GM19239 (cell line): ENCODE measurements at places on chromosomes 12 and 14.
A peak's percentile ranks its signal among the peaks of the same experiment; 100 is the strongest.

GRCh38 chr14:24861083-24861630 is 188.8 kb downstream of the STXBP6 start:
- no peak for DNase-seq

GRCh38 chr14:67982711-67983608 is 163.4 kb downstream of the RAD51B start:
- no peak for DNase-seq

DNA sequence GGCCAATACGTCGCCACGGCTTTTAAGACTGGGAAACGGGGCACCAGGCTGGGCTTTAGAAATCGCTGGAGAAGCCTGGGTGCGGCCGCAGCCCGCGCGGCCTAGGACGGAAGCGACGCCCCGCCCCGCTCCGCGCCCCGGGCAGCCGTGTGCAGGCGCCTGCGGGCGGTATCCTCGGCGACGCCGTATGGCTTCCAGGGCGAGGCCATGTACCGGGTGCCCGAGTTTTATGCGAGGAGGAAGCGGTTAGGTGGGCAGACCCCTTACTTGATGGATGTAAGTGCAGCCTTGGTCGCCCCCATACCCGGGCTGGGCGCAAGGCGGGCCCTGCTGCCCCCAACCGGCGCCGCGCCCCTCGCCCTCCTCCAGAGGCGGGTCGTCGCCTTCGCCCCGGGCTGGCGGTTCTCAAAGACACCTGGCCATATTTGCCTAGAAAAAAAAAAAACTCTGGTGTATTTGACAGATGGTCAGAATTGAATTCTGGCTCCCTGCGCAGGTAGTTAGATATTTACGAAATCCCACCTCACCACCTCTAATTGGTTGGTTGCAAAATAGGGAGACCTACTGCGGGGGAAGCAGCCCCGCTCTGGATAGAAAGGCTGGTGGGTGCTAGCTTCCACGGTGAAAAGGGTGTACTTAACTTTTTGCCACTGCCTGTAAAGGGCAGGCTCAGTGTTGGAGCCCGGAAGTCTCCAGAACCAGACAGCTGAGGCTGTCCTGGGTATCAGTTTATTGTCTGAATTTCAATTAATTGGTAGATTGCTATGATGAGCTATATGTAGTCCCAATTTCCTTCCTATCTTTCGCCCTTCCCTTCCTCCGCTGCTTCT is at the start of gene PPP1R36:
Gene PPP1R36 (plus strand): TSS at position 171 of the 830 bp plus-strand sequence. CDS start 37 bp downstream, at position 208.
- no peak for DNase-seq

- DNase-seq = no peak
These were observed 79.0 kb downstream of the SUDS3 start for GRCh38 chr12:118455327-118455726.

DNA sequence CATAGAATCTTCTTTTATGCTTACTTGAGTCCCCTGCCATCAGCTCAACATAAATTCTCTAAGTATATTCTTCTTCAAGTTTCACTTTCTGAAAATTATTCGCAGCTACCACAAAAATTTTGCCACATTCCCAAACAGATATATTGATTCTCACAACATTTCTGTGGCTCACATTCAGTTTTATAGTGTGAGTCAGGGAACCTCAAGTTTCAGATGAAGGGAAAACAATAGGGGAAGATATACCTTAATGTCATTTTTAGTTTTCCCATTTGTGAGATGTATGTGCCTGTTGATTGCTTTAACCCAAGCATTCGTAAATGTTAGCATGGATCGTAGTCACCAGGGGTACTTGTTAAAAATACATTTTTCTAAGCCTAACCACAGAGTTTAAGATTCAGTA is 465.8 kb downstream of the CCER1 start:
- DNase-seq = no peak

DNA sequence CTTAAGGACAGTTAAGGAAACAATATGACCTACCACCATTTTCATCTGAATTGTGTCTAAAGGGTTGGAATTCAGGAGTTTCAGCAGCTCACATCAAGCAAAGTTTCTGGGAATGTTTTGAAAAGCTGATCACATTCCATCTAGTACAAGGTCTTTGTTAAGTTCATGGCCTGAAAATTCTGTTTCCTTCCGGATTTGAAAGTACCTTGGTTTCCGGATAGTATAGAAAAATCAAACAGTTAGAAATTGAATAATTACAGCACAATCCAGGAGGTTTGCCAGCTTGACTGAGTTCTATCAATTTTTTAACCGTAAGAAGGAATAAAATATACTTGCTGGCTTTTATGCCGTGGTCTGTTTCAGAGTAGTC is 136.5 kb downstream of the HMGA2 start:
- no peak for DNase-seq

GRCh38 chr12:114275932-114276785 is 129.8 kb downstream of the TBX5 start:
- DNase-seq = no peak

DNA sequence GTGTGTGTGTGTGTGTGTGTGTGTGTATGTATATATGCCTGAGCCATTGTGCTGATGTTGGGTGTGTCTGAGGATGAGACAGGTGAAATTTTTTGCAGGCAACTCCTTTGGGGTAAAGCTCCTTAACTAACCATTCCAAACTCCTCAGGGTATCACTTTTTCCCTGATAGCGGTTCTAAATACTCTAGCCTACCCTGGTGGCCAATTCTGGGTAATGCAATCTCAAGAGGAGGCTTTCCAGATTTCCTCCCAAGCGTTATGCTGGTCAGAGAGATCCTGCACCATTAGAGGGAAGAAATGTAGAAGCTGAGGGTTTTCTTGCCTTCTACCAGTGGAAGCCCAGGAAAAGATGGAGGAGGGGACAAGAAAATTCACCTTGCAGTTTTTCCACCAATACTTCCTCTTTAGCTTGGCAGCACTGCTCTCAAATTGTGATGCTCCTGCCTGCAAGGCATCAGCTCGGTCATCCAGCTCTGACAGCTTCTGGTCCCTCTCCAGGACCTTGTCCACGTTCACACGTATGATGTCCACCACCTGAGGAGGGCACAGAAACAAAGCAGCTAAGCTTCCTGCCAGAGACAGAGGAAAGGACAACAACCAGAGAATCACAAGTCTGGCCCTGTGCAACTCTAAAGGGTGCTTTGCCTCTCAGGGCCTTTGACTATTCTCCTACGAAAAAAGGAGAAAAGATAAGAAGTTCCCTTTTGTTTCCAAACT is 4.9 kb downstream of the VAMP1 start:
- no peak for DNase-seq

DNA sequence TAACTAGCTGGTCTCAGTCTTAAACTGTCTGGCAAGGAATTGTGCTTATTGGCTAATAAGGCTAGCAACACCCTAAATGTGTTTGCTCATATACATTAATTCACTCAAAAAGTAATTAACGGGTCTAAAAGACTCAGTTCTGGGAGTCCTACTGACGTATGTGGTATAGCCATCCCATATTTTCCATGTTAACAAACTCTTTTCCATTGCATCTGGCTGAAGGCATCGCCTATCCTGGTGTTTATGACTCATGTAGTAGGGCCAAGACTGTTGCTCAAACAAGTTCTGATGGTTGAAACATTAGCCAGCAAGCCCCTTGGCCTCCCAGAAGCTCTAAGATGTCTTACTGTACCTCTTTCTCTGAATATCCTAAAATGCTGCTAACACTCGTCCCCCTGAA is 98.5 kb downstream of the PHLDA1 start:
- DNase-seq = no peak

DNA sequence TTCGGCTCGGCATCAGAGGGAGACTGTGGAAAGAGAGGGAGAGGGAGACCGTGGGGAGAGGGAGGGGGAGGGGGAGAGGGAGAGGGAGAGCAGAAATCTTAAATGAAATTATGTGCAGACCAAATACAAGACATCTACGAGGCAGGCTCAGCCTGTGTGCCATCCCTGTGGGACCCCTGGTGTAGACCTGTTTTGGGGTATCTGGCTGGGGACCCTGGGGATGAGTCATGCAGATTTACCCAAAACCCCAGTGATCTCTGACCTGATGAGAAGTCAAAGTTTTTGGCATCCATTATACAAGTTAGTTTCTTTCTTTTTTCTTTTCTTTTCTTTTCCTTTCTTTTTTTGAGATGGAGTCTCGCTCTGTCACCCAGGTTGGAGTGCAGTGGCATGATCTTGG is 44.4 kb downstream of the ADGRD1 start:
- DNase-seq = no peak

- DNase-seq = no peak
These were observed 31.7 kb upstream of the ARL1 start for GRCh38 chr12:101439236-101439635.

- no peak for DNase-seq
These were observed 501.1 kb downstream of the NAV3 start for GRCh38 chr12:78331753-78332152.

- DNase-seq = no peak
These were observed 2.2 kb downstream of the PLEKHG6 start for GRCh38 chr12:6312529-6313325.

DNA sequence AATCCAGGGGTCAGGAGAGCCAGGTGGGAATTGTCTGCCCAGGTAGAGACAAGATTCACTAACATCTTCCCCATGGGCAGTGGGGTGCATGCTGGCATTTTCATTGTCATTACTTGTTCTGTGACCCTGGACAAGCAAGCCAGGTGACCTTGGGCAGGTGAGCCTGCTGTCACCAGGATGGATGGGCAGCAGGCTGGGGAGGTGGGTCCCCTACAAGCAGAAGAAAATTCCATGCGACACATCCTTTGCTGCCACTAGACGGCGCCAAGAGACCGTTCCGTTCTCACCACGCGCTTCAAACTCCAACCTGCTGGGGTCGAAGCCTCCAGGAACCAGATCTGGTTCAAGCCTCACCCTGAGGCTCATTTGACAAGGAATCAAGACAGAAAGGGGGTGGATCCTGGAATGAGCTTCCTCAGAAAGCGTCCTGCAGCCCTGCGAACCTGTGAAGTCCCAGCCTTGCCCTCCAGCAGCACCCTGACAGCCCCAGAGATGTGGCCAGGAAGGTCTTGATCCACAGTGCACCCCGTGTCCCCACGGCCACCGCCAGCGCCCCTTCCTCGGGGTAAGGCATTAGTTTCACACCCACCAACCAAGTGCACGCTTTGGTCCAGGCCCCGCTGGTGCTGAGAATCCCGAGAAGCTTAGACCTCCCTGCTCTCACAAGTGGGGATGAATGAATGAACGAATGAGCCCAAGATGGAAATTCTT is 3.2 kb upstream of the DYNC1H1 start:
- peak; percentile 78 for DNase-seq

DNA sequence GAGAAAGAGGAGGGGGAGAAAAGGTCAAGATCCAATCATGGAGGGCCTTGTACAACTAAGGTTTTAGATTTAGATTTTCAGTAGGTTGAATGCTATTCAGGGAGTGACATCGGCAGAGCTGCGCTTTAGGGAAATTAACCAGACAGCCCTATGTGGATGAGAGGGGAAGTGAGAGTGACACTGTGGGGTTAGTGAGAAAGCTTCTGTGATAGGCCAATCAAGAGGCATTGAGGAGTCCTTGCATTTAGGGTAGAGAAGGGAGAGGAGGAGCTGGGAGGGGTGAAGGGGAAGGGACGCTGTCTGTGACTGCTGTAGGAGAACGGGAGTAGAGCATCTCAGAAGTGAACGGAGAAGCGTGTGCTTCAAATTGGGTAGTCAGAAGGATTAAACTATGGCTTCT is 3.4 kb downstream of the HSD17B6 start:
- no peak for DNase-seq

- no peak for DNase-seq
These were observed 123.0 kb downstream of the NAV3 start for GRCh38 chr12:77953528-77954205.

- no peak for DNase-seq
These were observed 23.3 kb downstream of the ZFC3H1 start for GRCh38 chr12:71640316-71640715.

GRCh38 chr12:6230321-6231110 is 30.3 kb downstream of the CD9 start:
- DNase-seq = peak; percentile 28

GRCh38 chr12:52050116-52050757 is 1.0 kb upstream of the NR4A1 start:
- DNase-seq = no peak

DNA sequence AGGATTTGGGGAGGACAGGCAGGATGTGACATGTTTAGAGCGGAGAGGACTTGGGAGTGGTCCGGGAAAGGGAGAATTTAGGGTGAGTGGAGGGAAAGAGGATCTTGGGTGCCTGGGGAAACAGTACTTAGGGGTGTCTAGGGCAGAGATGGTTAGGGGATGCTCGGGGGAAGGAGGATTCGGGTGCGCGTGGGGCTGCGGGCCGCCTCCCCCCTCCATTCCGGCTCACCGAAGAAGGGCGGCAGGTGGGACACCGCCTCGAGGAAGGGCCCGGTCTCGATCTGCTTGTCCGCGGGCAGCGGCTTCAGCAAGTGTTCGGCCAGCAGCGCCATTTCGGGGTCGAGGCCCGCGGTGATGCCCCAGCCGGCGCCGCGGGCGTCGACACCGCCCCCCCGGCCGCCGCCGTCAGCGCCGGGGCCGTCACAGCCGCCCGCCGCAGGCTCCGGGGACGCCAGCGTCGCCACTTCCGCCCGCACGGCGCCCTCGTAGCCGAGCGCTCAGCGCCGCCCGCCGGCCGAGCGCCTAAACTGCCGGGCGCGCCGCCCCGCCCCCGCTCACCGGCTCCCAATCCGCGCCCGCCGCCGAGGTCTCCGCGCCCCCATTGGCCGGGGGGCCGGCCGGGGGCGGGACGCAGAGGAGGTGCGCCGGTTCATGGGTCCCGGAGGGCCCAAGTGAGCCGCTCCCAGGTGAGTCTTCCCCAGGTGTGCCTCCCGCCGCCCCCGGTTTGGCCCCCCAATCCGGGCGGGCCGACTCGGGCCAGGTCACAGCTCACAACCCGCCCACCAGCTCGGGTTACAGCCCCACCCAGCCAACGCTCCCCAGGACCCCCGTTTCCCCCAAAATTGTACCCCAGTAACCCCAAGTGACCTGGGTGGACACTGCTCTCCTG is at the start of gene GLTP:
Gene GLTP (minus strand): TSS at position 499 of the 889 bp plus-strand sequence. CDS start 167 bp downstream, at position 332.
- DNase-seq = peak; percentile 90

- DNase-seq = no peak
These were observed 54.7 kb downstream of the PITPNM2 start for GRCh38 chr12:123096182-123096581.

DNA sequence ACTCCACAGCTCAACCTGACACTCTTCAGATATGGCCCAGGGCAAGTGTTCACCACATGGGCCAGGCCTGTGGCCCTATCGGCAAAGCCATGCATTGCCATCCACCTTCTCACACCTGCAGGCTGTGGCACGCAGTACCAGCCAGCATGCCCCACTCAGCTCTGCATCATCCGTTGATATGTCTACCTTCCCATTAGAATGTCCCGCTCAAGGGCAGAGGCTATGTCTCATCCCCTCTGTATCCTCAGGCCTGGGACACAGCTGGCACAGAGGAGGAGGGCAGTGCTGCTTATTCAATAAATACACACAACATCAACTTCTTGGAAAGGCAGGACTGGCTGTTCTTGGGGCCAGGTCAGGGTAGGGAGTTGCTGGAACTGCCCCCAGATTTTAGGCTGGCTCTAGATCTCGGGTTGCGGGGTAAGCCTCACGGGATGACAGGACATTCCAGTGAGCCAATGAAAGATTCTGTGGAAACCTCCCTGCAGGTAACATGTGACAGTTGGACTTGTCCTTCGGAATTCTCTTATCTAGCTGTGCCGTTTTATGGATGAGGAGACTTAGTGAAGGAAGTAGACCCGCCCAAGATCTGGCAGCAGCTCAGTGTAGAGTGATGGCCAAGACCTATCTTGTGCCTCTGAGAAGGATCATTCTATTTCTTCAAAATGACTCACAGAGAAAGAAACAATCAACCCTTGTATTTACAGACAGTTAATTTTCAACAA is 25.6 kb downstream of the SYNE3 start:
- DNase-seq = no peak

GRCh38 chr12:11568762-11569478 is 80.6 kb upstream of the ETV6 start:
- DNase-seq = no peak

GRCh38 chr12:6434205-6435140 is 10.3 kb upstream of the CD27 start:
- DNase-seq = no peak

GRCh38 chr14:105733081-105734065 is 207.0 kb downstream of the TMEM121 start:
- no peak for DNase-seq
